Stimulated activated CD8-positive, alpha-beta memory T cell treated with anti-CD3 and anti-CD28 coated beads, Interleukin-4, amount 100 ng/mL, for 4 hours (primary cell): ENCODE measurements at places on chromosomes 3 and 15.

DNA sequence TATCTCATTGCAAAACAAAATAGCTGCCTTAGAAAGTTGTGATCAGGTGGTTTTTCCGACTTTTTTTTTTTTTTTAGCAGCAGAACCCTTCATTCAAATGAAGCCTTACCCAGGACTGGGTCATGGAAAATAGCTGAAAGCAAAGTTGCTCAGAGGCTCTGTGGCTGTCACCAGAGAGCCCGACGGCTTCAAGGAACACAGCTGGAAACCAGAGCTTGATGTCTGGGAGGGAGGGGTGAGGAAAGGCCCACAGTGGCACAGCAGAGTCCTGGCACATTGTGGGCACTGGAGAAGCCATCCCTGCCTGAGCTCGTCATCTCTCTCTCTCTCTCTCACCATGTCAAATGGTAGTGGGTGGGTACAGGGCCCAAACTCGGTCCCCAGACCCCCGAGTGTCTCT, 77.5 kb downstream of the RPN1 start:
- DNase-seq = no peak

- no peak for DNase-seq
Observed at GRCh38 chr3:164620423-164620822, 457.9 kb downstream of the SI start.

GRCh38 chr15:53869044-53869805, 109.0 kb upstream of the UNC13C start:
- no peak for DNase-seq

GRCh38 chr3:163890661-163891060, 1187.6 kb downstream of the SI start:
- DNase-seq = no peak

- no peak for DNase-seq
Observed at GRCh38 chr3:124032311-124032880, 40.5 kb upstream of the ROPN1 start.

- no peak for DNase-seq
Observed at GRCh38 chr15:81887912-81888311, 157.9 kb downstream of the MEX3B start.

GRCh38 chr3:139557041-139557440, 17.5 kb upstream of the RBP1 start:
- DNase-seq = no peak

- no peak for DNase-seq
Observed at GRCh38 chr15:49620199-49620598, 419 bp downstream of the FAM227B start.

GRCh38 chr3:111538681-111539083, 3.3 kb upstream of the CD96 start:
- DNase-seq = no peak

DNA sequence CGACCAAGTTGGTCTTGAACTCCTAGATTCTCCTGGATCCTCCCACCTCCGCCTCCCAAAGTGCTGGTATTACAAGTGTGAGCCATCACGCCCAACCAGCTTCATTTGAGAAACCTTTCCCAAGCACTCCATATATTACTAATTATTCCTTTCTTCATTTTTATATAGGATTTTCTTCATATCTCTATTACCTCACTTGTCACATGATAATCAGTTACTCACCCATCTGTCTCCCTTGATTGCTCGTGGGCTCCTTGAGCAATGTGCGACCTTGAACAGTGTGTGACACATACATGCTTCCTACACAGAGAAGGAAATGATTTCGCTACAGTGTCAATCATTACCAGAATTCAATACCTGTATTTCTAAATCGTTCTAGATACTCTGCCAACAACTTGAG, 110.7 kb upstream of the C2CD4B start:
- no peak for DNase-seq

DNA sequence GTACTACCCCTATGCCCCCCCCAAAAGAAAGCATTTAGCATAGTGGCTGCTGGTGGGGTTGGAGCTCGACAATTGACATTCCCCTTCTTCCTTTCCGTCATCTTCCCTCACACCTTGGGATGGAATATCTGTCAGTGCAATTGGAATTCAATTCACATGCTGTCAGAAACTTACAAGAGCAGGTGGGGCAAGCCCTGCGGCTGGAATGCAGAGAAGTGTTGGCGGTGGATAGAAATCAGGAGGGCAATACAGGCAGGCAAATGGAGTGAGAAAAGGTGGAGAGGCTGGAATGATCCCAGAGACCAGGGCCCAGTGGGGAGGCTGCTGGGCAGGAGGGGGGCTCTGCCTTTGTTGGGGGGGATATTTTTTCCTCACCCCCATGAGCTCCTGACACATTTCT, 44.1 kb downstream of the FAM3D start:
- no peak for DNase-seq

GRCh38 chr15:58269455-58270414, 131.6 kb downstream of the AQP9 start:
- no peak for DNase-seq

GRCh38 chr3:12758025-12758781, 856 bp downstream of the TMEM40 start:
- DNase-seq = no peak

- DNase-seq = no peak
Observed at GRCh38 chr15:42233107-42233506, 25.0 kb upstream of the VPS39 start.

- no peak for DNase-seq
Observed at GRCh38 chr3:187498211-187498724, 130.1 kb downstream of the RTP4 start.

GRCh38 chr3:120245386-120245785, 39.6 kb downstream of the GPR156 start:
- no peak for DNase-seq

GRCh38 chr3:175129126-175129525, 270.0 kb downstream of the NAALADL2 start:
- no peak for DNase-seq

GRCh38 chr15:101807345-101807945, 4.1 kb downstream of the OR4F6 start:
- no peak for DNase-seq

DNA sequence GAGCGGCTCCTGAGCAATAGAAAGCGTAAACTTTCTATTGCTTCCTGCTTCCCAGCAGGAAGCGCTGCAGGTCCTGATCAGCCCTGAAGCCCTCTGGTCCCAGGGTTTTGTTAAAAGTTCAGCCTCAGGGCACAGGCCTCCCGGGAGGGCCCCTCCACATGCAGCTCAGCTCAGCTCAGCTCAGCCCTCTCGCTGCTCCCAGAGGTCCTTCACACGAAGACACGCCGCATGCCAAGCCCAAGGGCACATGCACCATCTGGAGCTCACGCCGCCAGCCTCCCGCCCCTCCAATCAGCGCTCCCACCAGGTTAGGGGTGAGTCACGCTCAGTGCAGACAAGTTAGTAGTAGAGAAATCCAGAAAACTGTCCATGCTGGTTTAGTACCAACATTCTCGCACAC, 12.7 kb downstream of the TKT start:
- DNase-seq = no peak

DNA sequence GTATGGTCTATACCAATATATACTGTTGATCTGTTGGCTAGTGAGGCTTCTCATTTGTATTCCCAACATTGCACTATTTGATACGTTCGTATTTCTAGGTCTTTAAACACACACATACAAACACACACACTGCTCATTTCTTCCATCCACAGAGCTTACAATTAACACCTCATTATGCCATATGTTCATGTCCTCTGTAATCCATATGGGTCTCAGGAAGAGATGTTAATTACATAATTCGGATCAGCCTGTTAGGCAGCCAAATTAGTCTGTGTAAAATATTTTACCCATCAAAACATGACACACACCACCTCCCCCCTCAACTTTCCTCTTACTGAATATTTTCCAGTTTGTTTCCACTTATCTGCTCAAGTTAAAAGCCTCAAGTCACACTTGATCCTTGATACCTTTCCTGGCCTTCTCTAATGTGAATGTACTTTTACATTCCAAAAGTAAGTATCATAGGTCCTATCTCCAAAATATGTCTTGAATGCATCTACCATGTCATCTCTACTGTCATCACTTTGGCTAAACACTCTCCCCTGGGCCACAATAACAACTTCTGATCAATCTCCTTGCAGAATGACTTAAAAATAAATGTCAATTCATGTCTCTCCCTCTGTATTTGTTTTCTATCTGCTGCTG, 28.2 kb downstream of the EOGT start:
- DNase-seq = no peak

GRCh38 chr3:31038086-31038739, 143.8 kb upstream of the GADL1 start:
- DNase-seq = no peak

DNA sequence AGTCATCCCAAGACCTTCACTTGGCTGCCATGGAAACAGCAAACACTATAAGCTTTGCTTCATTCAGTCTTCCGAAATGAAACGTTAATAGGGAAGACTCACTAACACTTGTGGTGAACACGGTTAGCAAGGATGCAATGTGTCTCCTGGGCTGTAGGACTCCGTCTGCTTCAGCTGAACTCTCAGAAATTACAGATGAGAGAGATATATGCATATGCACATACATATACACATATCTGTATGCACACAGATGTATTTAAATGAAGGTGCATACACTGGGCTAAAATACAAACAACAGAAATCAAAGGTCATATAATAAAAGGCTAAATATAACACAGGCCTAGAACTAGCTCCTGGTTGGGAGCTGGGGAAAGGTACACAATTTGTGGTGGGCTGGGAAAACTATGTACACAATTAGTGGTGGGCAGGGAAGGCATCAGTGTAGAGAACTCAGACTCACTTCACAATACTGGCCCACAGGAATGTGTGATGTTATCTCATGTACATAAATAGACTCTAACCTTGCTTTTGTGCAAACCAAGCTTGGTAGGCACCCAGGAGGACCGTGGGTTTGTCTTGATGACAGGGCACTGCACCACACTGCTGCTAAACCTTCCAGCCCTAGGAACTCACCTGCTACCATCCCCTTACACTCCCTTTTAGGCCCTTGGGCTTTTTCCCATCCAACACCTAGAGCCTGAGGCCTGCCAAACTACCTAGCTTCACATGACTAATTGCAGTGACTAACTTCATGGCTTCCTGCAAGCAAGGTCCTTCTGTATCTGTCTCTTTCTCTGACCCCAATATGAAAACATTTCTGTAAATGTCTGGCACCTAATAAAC, 873.1 kb downstream of the NSUN3 start:
- no peak for DNase-seq

DNA sequence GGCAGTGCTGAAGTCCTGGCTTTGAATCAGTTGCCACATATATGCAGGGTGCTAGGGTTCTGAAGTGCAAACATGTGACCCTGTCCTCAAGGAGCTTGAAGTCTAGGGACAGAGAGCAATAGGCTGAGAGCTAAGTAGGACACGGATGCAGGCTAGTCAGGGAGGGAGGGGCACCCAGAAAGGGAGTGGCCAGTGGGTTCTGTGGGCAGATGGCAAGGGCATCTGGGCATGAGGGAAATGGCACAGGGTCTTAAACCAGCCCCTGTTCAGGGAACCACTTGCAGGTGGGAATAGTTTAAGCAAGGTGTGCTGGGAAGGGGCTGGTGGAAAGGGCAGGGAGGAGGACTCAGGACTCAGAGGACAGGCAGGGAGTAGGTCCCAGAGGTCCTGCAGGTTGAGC, 46.4 kb upstream of the EPHB1 start:
- DNase-seq = no peak

DNA sequence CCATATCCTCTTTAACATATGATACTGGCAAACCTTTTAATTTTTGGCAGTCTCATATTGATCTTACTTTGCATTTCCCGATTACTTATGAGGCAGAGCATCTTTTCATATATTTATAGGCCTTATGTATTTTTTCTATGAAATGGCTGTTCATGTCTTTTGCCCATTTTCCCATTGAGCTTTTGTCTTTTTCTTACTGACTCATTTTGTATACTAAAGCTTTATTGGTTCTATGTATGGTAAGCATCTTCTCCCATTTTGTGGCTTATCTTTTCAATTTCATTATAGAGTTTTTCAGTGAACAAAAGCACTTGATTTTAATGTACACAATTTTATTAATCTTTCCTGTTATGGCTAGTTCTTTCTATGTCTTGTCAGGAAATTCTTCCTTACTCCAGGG, 17.2 kb downstream of the HDGFL3 start:
- DNase-seq = no peak

GRCh38 chr3:157786211-157786610, 283.0 kb upstream of the VEPH1 start:
- no peak for DNase-seq

DNA sequence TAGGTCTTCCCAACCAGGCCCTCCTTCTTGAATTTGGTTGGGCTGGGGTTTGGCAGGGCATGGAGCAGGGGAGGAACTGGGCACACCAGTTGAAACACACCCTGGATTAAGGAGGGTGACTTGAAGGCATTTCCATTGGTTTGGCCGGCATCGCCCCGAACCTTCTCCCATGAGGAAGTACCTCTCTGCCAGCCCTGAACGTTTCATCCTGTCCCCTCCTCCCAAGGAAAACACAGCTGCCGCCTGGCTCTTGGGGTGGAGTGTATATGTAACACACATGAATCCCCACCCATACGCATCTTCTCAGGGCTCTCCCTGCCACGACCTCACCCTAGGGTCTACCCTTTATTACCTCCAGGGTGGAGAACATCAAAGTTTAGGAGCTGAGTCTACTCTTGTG, 14.6 kb downstream of the UBAP1L start:
- DNase-seq = no peak

DNA sequence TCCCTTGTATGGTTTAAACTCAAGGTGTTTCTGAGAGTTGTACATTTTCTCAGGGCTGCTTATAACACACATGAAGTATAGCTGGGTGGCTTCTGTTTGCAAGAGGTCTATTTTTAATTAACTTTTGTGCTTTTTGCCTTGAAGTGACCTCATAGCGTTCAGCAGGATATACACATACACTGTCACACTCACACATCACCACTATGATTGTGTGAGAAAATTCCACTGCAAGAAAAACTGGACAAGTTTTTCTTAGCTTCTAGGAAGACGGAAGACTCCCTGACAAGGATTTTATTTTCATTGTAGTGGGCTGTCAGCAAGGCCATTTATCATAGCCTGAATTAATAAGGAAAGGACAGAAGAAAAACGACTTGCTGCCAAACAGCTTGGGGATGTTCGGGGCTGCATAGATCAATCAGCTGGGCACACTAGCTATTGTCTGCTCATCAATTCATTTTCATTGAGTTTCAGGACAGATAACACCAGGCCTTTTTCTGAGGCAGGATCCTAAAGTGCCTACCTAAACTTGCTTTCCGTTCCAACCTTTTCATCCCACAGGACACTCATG, 192.8 kb upstream of the CRBN start:
- DNase-seq = no peak

DNA sequence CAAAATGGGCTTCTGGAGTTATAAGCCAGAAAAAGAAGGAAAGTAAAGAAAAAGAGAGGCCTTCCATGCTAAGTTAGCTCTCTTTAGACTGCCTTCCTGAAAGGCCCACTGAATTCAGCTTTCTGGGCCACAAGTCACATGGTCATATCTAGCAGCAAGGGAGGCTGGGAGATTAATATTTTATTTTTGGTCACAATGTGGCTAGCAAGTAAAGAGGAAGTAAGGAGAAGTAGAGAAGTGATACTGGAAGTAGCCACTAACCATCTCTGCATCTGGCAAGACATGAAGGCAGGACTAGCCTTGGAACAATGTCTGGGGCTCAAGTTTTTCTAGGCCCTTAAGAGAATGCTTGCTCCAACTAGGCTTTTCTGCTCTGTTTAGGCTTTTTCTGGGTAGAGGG, 81.8 kb upstream of the UBE2E1 start:
- no peak for DNase-seq
